ENCODE measurements at places on chromosomes 6 and 20.
A peak's percentile ranks its signal among the peaks of the same experiment; 100 is the strongest.

- DNase-seq: no peak
Measured at GRCh38 chr6:81172056-81172740, 580.3 kb downstream of the TENT5A start.

GRCh38 chr6:90952176-90952575 lies 365.3 kb upstream of the MAP3K7 start:
- no peak for DNase-seq

- no peak for DNase-seq
Measured at GRCh38 chr6:165661664-165662025, 1.4 kb downstream of the PDE10A start.

GRCh38 chr20:59785986-59786795 lies 147.2 kb downstream of the SYCP2 start:
- DNase-seq: no peak

DNA sequence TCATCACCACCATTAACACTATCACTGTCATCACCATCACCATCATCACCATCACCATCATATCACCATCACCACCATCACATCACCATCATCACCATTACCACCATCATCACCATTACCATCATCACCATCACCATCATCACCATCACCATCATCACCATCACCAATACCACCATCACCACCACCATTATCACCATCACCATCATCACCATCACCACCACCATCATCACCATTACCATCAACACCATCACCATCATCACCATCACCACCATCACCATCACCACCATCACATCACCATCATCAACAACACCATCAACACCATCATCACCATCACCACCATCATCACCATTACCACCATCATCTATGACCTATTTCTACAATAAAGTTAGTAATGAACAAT lies 86.1 kb upstream of the PDE10A start:
- no peak for DNase-seq

GRCh38 chr20:21936720-21937380 lies 231.4 kb downstream of the PAX1 start:
- no peak for DNase-seq

DNA sequence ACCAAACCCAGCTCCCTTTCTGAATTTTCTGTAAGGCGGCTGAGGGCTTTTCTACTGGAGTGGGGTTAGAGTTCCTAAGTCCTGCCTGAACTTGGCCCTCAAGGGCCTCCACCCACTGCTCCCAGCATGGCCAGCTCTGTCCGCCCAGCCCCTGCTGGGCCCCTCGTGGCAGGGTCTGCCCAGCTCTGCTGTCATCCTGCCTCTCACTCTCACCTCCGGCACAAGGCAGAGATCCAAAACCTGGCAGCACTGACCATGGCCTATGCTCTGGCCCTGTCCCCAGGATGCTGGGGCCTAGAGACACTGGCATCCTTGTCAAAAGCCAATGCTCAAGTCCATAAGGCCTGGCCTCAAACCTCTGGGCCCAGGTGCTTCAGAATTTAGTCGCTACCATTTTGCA lies 61.1 kb downstream of the TAF4 start:
- DNase-seq: no peak

- DNase-seq: no peak
Measured at GRCh38 chr6:148044921-148045320, 297.7 kb upstream of the SASH1 start.

DNA sequence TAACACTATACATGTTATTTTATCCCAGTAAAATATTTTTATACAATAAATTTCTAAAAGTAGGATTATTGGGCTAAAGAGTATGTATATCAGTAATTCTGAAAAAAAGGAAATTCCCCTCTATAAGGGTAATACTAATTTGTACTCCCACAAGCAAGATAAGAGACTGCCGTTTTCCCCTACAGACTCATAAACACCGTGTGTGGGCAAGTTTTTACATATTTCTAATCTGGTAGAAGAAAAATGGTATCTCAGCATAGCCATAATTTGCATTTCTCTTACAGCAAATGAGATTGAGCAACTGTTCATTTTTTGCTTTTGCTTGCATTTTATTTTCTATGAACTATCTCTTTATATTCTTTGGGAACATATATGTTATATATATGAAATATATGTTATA lies 26.0 kb upstream of the MYMX start:
- no peak for DNase-seq

DNA sequence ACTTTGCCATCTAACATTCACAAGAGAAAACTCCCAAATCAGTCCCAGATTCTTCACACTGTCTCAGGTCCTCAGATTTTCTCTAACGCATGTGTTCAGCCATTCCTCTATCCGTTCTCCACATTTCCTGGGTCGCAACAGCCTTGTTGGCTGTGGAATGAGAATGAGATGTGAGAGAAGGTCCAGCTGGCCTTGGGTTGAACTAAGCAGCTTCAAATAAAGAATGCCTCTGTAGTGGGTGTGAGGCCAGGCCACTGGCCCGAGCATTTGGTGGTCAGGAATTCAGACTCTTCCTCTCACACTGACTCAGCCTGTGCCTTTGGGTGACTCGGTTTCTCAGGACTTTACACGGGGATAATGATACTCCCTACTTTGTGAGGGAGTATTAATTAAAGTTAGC lies 73.8 kb upstream of the CCN6 start:
- DNase-seq: no peak

DNA sequence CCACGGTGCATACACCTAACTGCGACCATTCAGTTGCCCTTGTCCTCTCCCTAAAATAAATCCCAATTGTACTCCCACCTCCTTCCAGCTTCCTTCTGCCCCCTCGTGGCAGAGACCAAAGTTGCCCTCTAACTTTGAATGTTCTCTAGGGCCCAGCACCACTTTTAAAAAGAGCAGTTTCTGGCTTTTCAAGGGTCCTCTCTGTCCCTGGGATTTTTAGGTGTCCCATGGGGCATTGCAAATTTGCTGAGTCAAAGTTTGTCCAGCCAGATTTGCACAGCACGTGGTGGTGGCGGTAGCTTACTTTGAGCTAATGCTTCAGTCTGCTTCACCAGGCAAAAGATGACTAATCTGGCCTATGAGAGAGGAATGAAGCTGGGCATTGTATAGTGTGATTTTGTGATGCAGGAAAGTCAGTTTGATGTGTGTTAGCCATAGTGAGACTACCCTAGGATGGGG lies 100.2 kb downstream of the PERP start:
- DNase-seq: no peak

DNA sequence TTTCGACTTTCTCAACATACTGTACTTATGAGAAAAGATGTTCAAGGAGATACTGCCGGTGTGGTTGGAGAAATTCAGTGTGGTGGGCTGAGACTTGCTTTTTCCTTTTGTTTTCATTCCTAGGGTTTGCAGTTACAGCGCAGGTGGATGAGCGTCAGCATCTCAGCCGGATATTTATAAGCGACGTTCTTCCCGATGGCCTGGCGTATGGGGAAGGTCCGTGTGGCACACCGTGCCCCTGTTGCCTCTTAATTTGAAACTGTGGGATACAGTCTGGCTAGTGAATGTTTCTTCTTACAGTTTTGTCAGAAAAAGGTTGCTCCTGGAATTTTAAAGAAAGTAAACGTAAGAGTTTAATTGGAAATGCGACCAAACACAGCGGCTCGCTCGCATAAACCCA lies 81.7 kb upstream of the CLDN20 start:
- DNase-seq: no peak

- no peak for DNase-seq
Measured at GRCh38 chr20:35271073-35271882, 6.6 kb downstream of the MMP24OS start.

- no peak for DNase-seq
Measured at GRCh38 chr6:5125152-5126006, 40.2 kb downstream of the PPP1R3G start.

DNA sequence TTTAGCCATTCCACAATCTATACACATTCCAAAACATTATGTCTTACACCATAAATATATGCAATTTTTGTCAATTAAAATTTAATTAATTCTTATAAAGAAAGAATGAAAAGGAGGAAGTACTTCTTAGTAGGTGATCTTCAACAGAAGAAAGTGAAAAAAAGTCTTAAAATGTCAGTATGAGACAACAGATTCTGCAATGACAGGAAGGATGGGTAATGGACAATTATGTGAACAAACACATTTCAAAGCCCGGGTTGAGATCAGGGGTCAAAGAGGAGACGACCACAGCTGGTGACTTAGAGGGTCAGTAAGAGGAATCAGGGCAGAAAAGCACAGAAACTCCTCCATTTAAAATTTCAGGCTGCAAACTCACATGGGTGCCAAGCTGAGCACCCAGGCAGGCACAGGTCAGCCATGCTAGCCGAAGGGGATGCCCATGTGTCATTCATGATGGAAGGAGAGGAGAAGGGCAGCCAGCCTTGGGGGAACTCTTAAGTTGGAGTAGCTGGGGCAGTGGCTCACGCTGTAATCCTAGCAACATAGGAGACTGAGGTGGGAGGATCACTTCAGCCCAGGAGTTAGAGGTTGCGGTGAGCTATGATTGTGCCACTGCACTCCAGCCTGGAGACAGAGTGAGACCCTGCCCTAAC lies 11.0 kb downstream of the VSX1 start:
- DNase-seq: no peak

GRCh38 chr6:122365775-122366403 lies 33.6 kb upstream of the HSF2 start:
- no peak for DNase-seq

- DNase-seq: peak; percentile 81
Measured at GRCh38 chr6:97215157-97215769, 67.8 kb downstream of the MMS22L start.

DNA sequence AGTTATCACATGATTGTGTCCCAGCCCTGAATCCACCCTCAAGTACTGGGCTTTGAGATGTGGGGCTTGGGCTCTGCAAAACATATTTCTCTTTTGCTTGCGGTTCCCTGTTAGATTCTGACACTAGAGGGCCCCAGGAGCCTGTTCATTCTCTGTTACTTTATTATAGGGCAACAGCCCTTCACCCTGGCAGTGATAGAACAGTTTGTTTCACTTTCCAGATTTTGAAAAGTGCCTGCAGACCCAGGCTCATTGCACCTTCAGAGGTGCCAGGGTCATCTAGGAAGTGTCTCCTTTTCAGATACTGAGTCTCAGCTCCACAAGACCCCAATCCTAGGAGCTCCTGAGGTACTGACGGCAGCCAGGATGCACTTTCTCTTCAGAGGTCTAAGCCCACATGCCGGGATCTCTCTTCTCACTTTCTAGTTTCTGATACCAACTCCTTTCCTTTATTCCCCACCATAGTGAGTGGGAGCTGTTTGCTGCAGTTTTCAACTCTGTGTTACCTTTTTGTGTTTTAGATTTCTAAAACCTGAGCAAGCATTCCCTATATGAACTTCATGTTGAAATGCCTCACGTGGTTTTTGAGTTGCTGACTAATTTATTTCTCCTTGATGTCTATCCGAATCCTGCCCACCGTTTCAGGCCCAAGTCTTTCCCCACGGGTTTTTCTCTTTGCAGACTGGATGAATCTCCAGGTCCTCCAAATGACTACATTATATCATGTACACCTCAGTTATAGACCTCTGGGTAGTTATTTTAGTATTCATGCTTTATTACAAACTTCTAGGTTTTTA lies 10.9 kb downstream of the ABT1 start:
- peak; percentile 33 for DNase-seq

GRCh38 chr20:46130534-46130933 lies 12.4 kb downstream of the CD40 start:
- DNase-seq: no peak

DNA sequence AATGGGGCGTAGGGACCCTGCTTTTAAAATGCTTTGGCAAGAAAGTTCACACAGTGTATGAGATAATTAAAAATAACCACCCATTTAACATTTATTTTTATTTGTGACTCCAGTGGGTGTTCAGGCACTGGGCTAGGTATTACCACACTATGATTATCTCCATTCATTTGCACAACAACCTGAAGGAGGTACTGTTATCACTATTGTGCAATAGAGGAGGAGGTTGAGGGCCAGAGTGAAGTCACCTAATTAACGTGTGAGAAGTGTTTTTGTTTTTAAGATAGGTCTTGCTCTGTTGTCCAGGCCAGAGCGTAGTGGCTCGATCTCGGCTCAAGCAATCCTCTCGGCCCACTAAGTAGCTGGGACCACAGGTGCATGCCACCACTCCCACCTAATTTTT lies 29.2 kb downstream of the MAK start:
- DNase-seq: no peak

GRCh38 chr20:32585011-32585585 lies at the start of gene NOL4L:
Gene NOL4L, minus strand, starts transcription at chr20:32585333. Its CDS starts 443 bp downstream, at chr20:32584890.
- DNase-seq: peak; percentile 51

DNA sequence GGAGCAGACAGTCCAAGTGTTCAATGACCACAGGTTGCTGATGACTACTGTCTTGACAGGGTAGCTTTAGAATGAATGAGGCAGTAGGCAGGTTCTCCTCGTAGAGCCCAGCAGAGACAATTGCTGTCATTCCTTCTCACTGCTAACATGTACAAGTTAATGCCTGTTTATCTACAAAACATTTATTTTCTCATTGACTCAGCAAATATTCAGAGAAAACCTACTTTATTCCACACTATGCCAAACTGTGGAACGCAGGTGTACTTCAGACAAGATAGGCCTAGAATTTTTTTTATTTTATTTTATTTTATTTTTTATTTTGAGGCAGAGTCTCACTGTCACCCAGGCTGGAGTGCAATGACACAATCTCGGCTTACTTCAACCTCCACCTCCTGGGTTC lies 50.8 kb downstream of the ARHGAP18 start:
- DNase-seq: no peak

All from putamen (tissue), 1 donor.